ENCODE measurements at places on chromosomes 6 and 20.

GRCh38 chr6:82095091-82095490, 152.5 kb downstream of the IBTK start:
- no peak for DNase-seq

GRCh38 chr6:134768931-134769330, 181.0 kb downstream of the ALDH8A1 start:
- no peak for DNase-seq

- no peak for DNase-seq
Observed at GRCh38 chr20:57944988-57945387, 235.2 kb upstream of the PMEPA1 start.

- no peak for DNase-seq
Observed at GRCh38 chr6:45483021-45483420, 105.3 kb upstream of the SUPT3H start.

DNA sequence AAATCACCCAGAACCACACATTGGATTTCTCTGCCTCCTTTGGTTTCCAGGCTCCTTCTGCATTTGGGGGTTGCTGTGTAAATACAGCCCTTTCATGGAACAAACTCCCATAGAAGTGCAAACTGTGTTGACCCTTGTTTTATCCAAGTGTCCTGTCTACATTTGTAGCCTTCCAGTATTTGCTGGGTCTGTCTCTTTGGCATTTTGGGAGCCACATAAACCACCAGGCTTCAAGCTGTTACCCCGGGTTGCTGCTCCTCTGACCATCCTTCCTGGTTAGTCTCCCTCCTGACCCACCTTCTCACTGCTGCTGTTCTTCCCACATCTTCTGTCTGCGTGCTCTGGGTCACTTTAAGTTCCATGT, 7.6 kb upstream of the MTHFD1L start:
- DNase-seq: no peak

GRCh38 chr6:84623956-84624680, 140.3 kb downstream of the TBX18 start:
- DNase-seq: no peak

GRCh38 chr6:82914511-82914910, 151.1 kb downstream of the UBE3D start:
- no peak for DNase-seq

DNA sequence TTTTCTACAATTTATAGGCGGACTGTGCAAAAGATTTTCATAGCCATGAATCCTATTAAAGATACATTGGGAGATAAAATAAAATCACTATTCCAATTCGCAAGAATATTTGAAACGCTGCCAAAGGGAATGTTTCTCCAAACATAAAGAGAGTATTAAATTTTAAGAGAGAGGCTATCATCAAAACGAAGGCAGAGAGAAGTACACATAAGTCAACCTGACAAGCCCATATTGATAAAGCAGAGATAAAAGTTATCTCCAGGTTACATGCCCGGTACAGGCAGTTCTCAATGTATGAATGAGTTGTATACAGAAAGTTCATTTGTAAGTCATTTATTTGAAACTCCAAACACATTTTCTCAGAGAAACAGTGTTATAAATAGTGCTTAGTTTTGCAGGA, 193.1 kb downstream of the ATXN1 start:
- DNase-seq: no peak

DNA sequence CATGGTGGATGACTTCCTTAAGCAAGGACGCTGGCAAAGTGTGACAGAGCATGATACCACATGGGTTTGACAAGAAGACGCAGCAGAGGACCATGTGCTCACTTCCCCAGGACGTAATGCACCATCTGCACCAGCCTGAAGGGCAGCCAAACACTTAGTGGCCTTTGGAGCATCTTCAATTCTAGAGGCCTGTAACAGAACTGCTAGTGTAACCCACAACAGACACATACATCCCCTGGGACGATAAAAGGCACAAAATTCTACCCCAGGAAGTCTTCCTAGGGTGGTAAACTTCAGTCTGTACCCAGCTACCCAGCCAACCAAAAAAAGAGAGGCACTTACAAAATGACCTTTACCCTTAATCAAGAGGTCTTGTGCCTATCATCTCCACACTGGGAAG, 9.2 kb upstream of the CPNE1 start:
- DNase-seq: no peak

DNA sequence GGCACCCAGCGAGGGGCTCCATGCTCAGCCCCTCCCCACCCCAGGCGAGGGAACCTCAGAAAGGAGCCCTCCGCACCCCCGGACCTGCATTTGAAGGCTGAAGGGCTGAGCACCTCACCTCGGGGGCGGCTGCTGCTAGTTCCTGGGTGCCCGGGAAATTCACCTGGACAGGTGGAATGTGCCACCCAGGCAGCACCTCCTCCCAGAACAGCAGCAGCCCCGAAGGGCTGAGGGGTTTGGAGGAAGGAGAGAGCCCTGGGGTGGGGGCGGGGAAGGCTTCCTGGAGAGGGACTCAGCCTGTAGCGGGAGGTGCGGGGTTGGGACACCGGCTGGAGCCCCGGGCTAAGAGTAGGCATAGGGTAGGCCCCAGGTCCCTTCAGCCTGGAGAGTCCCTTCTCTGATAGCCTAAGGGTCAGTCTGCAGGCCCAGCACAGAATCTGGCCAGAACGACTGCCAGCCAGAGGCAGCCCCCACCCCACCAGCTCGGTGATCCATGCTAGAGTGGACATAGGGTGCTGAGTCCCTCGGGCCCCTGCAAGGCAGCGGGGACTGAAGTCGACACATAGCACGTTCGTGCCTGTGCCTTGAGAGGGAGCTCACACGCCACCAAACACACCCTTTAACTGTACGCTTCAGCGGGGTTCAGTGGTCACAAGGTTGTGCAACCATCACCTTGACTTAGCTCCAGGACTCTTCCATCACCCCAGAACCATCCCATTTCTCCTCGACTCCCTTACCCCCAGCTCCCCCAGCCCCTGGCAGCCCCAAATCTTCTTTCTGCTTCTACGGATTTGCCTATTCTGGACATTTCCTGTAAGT, 180.9 kb downstream of the TAF4 start:
- no peak for DNase-seq

DNA sequence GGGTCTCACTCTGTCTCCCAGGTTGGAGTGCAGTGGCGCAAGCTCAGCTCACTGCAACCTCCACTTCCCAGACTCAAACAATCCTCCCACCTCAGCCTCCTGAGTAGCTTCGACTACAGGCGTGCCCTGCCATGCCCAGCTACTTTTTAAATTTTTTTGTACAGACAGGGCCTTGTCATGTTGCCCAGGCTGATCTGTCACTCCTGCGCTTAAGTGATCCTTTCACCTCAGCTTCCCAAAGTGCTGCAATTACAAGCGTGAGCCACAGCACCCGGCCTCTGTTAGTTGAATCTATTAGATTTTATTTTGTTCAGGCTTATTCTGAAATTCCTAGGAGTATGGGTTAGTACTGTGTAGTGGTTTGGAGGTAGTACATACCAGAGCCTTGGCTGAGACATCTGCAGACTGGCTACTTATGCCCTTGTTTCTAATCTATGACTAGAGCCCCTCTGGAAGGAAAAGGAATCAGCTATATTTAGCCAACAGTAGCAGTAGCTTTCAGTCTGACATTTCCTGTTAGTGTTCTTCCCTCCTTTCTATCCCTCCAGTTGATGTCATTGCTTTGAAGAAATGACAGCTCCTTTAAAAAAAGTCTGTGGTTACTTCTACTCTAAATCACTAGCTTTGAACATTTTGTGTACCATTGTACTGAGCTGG, 74.4 kb downstream of the ITCH start:
- no peak for DNase-seq
